ENCODE measurements at places on chromosomes 1 and 21.

- DNase-seq: no peak
Measured at GRCh38 chr1:28308750-28309149, 20.1 kb upstream of the MED18 start.

DNA sequence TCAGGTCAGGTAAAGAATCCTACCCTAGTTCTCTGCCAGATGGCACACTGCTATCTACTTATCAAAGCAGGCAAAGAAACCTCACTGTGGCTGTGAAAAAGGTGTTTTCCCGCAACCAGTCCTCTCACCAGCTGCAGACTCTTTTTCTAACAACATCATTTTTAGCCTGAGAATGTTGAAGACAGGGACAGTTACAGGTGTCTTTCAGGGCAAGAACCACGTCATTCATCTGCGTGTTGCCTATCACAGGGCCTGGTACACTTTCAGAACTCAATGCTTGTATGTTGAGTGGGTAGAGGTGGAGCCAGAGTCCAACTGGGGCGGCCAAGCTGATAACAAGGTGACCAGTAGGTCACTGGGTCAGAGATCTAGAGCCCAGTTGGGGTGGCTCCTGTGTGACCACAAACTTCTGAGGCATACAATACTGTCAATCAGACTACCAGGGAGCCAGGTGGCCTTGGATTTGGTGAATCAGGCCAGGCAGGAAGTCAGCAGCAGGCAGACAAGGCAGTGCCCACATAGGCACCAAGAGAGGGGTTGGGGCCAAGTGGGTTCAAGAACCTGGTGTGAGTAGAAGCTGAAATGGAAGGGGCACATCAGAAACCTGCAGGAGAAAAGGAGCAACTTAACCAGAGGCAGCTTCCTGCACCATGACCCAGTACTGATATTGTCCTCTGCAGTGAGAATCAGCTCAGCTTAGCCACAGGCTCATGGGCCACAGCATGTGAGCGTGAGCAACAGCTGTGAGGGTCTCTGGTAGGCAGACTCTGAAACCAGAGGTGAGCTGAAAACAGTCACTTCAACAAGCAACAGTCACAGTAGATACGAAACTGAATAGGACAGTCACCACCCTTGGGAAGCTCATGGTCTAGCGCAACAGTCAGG is 123.6 kb downstream of the DTL start:
- no peak for DNase-seq

- no peak for DNase-seq
Measured at GRCh38 chr1:54356680-54357147, 49.5 kb downstream of the SSBP3 start.

DNA sequence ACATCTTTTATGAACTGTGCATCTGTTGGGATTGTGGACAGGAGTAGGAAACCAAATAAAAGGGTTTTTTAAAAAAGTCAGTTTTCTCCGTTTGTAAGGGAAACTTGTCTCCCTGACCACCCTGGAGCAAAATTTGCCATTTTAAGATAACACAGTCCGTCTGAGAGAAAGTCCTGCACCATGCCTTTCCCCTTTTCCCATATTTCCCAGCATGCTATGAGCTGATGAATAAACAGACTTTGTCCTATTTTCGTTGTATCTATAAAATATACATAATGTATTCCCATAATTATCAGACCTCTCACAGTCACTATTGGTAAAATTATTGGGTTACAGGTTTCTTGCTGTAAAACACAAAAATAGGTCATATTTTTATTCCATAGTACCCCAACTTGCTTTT is 1.7 kb upstream of the AKT3 start:
- no peak for DNase-seq

DNA sequence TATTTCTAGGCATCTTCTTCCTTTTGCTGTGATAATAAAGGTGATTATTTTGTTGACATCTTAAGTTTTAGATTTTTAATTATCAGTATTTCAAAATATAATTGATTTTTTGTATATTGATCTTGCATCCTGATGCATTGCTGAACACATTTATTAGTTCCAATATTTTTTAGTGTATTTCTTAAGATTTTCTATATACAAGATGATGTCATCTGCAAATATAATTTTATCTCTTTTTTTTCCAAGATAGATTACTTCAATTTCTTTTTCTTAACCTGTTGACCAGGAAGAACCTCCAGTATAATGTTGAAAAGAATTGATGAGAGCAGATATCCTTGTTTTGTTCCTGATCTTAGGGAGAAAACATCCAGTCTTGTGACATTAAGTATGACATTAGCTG is 54.8 kb upstream of the LRRN2 start:
- no peak for DNase-seq

DNA sequence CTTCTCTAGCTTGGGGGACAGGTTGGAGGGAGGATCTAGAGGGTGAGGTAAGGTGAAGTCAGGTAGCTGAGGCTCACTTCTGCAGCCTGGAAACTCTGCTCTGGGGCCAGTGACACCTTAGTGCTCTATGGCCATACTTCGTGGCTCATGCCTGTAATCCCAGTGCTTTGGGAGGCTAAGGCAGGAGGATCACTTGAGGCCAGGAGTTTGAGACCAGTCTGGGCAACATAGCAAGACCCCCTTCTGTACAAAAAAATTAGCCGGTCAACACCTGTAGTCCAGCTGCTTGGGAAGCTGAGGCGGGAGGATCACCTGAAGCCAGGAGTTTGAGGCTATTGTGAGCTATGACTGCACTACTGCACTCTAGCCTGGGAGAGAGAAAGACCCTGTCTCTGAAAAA is 5.8 kb downstream of the LMNA start:
- DNase-seq: no peak

GRCh38 chr1:84060781-84061180 is 61.8 kb upstream of the TTLL7 start:
- no peak for DNase-seq

- DNase-seq: no peak
Measured at GRCh38 chr1:159468321-159468720, 28.8 kb downstream of the OR10J1 start.

- DNase-seq: no peak
Measured at GRCh38 chr1:214318356-214318755, 37.4 kb downstream of the SMYD2 start.

GRCh38 chr1:218496561-218496960 is 151.4 kb downstream of the TGFB2 start:
- DNase-seq: no peak

DNA sequence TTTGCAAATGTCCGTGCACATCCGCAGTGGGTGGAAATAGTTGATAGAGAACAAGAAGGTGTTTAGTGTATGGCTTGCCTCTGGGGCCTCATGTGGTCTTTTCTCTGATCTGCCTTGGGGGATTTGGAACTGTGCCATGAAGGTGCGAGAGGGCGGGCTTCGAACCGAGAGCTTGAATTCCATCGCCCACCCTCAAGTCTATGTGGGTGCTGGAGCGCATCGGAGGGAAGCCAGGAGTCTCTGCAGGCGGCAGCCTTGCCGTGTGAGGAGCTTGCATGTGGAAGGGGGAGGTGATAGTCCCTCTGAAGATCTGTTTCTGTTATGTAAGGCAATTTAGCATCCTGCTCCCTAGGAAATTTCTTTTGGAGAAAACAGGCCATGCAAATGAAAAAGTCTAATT is 119.6 kb downstream of the HUNK start:
- no peak for DNase-seq

DNA sequence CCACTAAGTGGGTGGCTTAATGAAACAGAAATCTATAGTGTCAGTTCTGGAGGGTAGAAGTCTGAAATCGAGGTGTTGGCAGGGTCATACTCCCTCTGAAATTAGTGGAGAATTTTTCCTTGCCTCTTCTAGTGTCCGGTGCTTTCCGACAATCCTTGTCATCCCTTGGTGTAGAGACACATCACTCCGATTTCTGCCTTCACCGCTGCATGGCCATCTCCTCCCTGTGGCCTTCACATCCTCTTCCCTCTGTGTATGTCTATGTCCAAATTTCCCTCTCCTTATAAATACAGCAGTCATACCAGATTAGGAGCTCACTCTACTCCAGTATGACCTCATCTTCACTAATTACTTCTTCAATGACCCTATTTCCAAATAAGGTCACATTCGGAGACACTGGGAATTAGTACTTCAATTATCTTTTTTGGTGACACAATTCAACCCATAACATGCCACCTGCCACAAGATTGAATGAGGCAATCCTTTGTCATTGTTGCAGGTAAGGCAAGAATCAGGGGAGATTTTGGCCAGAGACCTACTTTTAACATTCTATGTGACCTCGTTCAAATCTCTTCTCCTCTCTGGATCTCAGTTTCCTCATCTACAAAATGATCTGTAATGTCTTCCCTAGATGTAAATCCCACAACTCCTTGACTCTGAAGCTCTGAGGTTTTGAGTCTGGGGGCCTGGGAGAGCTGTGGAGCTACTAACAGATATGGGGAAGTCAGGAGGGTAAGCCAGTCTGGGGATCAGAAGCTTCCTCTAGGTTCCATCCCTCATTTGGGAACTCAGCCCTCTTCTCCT is 16.1 kb downstream of the NAV1 start:
- no peak for DNase-seq

DNA sequence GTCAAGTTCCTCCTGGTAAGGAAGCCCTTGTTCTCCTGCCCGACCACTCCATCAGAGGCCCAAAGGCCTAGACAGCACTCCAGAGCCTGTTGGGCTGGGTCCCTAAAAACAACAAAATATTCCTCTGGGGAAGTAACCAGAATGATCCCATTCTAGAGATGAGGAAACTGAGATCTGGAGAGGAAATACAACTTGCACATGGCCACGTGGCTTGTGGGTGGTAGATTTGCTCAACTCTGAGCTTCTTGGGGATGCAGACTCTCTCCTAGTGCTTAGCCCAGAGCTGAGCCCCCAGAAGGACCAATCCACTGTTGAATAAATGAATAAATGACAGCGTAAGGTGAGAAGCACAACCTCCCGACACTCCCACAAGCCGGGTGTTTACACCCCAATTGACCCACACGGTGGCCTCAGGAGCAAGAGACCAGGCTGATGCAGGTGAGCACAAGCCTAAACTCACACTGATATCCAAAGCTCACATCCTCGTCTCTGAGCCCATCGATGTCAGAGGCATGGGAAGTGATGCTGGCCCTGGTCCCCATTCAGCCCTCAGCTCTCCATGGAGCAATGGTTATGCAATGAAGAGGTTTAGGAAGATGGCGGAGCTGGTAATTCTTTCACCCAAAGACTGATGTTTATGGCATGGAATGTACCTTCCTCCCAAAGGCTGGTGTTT is 172.5 kb upstream of the EDN2 start:
- no peak for DNase-seq

DNA sequence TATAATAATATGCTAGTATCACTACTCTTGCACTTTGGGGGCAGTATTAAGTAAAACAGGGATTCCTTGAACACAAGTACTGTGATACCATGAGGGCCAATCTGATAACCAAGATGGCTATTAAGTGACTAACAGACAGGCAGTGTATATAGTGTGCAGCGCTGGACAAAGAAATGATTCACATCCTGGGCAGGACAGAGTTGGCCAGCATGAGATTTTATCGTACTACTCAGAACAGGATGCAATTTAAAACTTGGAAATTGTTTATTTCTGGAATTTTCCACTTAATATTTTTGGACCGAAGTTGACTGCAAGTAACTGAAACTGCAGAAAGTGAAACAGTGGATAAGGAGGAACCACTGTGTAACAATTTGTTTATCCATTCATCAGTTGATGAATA is 74.6 kb downstream of the DNTTIP2 start:
- DNase-seq: no peak

DNA sequence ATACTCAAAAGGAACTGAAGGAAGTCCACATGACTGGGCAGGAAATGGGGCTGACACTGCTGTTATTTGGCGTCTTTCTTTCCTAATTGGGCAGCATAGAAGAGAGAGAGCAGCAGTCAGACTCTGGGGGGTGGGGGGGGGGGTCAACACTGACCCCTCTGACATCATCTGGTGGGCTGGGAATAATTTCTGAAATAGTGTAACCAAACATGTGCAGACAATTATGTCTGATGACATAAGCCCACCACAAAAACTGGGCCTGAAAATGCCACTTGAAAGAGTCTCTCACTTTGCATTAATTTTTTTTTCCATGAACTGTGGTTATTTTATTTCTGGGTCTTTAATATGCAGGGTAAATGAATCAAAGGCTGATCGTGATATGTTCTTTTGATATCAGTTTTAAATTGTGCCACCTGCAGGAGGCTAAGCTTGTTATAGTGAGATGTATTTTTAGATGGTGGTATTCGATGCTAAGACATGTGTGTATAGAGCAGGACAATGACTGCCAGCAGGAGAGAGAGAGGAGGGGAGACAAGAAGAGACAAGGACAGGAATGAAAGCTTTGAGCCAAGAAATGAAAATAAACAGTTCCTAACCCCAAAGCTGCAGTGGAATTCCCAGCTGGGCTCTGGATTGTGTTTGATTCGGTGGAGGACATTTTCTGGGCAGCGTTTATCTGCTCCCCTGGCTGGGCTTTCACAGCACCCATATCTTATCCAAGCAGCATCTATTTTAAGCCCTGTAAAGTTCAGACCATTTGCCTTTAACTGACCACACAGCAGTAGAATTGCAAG is 264.7 kb downstream of the PBX1 start:
- DNase-seq: no peak

GRCh38 chr1:111221633-111222291 is 5.8 kb upstream of the CHI3L2 start:
- DNase-seq: no peak

DNA sequence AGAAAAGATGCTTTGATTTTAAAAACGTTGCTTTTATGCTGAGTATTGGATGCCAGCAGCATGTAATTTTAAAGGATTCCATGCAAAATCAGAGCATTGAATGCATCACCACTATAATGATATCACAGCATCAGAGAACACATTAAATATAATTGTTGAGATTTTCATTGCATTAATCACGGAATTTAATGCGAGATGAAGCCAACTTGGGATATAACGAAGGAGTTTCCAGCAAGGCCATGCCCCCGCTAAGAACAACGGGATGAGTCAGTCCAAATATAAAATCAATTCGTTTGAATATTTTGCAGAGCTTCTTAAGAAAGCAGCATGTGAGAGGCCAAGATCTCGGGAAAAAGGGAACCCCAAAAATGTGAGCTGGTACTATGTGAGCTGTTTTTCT is 423.4 kb upstream of the CHRM3 start:
- no peak for DNase-seq

- DNase-seq: no peak
Measured at GRCh38 chr1:86548839-86549238, 2.0 kb downstream of the CLCA4 start.

GRCh38 chr1:216612291-216612690 is 110.9 kb downstream of the ESRRG start:
- no peak for DNase-seq

DNA sequence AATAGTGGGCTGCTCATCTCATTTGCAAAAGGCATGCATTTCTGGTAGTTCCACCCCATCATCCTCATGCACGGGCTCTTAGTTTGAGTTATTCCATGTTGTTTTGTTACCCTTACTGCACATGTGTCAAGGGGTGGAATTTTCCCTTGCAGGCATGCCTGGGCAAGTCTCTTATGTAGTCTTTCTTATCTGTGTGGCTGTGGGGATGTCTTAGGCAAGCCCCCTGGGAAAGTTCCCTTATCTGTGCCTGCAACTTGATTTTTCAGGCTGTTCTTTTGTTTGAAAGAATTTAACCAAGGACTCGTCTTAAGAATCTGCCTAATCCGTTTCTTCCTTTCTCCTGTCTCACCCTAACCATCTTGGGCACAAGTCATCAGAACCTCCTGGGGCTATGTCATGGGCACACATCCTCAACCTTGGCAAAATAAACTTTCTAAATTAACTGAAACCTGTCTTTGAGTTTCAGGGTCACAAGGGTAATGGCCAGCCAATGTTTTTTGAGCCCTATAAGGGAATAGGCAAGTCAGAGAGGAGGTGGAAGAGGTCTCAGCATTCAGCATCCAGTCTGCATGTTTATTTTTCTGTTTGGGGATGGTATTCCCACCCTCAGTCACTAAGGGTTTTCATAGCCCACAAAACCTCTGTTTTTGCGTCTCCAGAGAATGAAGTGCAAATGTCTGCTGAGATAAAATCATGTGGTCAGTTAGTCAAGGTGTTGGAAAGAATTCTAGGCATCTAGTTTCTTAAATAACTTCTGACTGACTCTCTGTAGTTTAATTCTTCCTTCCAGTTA is 579.7 kb downstream of the PLA2G4A start:
- no peak for DNase-seq
